ENCODE measurements at places on chromosomes 11 and 22.

DNA sequence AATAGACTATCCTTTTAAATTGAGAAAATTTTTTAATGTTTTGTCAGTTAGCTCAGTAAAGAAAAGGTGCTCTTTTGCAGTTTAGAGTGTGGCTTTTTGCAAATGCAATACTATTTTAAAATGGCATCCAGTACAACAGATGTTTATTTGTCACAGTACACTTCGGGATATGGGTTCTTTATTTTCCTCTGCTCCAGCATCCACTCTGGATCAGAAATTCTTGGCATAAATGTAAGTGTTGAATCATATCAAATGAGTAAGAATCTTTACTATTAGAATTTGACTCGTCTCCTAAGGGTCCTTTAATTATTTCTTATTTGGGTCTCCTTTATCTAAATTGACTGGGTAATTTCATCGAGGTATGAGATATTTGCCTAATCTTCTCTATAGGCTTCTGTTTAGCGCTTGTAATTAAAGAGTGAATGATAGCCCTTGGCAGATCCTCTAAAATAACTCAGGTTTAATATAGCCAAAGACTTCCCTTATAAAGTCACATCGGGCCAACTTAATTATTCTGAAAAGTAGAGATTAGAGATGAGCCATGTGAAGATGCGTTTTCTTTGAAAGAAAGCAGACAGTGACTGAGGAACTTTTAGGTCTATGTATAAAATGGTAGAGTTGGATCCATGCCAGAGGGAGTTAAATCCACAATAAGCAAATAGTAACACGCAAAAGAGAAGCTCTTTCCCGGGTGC lies 132.7 kb downstream of the CASP12 start:
- DNase-seq, result no peak

DNA sequence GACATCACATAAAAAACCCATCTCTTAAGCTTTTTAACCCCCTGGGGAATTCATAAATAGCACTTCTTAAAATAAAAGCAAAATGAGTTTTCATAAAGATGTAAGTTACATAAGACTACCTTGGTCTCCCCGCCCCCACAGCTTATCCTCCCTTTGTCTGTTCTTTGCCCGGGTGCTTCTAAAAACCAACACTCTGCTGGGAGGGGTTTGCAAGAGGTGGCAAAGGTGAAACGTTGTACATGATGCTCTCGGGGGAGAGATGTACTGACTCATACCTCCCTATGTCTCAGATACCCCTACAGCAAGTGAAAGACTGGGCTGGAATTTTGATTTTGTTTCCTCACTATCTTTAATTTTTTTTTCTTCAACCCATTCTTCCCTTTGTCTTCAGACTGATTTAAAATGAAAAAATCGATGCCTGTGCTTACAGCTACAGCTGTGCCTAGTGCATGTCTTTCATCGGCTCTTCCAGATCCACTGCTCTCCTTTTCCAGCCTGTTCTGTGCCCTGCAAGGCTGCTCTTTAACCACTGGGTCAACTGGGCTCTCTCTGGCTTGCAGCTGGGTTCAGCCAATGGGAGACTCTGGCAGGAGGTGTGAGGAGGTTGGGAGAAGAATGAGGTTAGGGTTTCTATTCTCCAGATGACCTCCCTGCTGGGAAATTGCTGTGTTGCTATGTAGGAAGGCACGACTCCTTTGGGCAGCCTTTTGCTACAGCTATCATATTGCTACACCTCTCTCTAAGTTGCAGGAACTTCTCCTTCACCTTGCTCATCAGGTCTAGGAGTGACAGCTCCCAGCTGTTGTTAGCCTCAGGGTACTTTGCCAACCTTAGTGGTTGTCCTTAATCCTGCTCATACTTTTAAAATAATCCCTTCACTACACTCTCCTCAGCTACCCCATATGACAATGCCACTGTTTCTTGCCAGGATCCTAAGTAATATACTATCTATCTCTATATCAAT lies 266.5 kb downstream of the TENM4 start:
- no peak for DNase-seq

DNA sequence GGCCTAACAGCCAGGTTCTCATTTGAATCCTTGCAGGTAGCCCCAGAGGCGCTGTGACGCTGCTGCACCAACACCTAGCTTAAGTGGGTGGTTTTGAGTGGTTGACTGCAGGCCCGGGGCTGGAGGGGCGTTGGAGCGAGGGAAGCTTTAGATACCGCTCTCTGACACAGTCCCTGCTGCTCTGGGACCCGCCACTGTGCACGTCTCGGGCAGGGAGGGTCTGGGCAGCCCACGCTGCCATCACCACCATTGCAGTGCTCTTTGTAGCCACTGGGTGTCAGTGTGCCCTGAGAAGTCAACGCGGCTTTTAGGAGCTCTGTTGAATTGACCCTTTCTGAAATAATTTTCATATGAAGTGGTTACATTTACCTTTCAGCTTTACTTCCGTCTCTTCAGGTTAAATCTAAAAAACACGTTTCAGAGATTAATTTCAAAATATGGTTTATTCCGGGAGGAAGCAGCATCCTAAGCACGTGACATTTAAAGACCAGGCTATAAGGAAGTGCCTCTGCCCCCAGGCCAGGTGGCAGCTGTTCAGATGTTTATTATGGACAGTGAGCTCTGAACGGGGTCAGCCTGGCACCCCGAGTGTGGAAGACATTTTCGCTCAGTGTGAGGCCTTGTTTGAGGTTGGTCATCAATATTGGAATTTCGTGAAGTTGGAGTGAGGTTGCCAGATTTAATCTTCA lies 30.9 kb upstream of the PARVB start:
- DNase-seq, result peak; percentile 32

- DNase-seq, result no peak
Observed at GRCh38 chr11:133238027-133238426, 294.3 kb downstream of the OPCML start.

DNA sequence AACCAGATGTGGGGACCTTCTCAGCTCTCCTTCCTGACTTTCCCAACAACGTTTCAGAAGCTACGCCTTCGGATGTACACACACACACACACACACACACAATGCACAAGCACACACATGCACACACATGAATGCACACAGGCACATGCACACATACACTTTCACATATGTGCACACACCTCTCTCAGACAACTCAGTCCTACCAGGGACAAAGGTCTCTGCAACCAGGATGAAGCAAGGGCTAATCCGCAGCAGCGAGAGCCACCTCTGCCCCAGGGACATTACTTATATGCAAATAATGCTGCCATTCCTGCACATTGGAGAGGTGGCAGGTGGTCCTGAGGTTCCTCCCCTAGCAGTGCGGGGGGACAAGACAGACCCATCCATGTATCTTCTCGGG lies 27.4 kb upstream of the LINC01488 start:
- no peak for DNase-seq

DNA sequence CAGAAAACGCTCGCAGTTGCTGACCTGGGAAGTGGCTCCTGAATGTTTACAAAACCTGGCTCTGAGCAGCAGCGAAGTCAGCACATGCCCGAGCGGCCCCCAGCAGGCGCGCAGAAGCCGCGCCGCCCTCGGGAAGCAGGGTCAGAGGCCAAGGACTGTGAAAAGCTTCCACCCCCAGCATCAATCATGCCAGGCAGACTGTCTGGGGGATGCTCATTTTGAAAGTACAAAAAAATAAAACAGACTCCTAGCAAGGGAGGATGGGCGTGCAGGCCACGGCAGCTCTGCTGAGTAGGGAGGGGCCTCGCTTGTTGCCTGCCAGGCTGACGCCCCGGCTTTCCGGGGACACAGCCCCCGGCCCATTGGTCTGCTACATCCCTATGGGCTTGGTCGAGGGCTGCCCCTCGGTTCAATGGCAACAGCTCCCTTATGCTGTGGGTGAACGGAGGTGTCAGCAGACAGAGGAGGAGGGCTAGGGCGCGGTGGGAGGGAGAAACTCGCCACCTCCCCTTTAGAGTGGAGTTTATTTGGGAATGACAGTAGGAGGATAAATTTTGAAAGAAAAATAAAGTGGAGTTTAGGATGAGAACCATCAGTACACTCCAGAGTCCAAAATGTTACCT lies 37.7 kb upstream of the GNB1L start:
- DNase-seq, result no peak

- no peak for DNase-seq
Observed at GRCh38 chr11:72309074-72309598, 65.2 kb upstream of the PHOX2A start.
